ENCODE measurements at places on chromosomes 1 and 21.

DNA sequence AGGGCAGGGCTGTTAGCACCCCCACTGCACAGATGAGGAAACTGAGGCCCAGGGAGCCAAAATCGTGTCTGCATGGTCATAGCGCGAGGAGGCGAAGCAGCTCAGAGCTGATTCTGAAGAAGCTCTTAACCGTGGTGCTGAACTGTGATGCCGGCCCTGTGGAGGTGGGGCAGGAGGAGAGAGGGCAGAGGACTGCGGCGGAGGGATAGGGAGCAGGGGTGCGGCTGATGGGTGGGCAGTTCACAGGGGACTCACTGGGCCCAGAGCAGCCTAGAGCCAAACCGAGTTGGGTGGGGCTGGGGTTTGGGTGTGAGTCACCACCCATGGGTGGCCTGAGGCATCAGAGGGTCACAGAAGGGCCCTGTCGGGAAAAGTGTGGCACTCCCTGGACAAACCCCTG, 74.7 kb downstream of the RAP1GAP start:
- no peak for DNase-seq

- no peak for DNase-seq
Measured at GRCh38 chr1:109801791-109802135, 38.0 kb upstream of the EPS8L3 start.

DNA sequence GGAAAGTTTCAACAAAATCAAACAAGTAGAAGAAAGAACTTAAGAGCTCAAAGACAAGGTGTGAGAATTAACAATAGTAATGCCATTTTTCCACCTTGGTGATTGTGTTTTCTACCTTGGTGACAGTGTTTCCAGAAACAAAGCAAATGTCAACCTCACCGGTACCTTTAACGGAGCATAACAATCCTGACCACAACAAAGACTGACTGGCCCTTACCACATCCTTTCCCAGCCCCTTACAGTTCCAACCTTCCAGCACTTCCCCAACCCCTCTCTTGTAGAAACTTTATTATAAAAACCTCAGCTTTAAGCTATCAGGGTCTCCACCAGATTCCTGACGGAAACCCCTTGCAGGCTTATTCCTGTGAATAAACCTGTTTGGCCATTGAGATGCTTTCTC, 16.7 kb downstream of the STYXL2 start:
- peak; percentile 37 for DNase-seq

DNA sequence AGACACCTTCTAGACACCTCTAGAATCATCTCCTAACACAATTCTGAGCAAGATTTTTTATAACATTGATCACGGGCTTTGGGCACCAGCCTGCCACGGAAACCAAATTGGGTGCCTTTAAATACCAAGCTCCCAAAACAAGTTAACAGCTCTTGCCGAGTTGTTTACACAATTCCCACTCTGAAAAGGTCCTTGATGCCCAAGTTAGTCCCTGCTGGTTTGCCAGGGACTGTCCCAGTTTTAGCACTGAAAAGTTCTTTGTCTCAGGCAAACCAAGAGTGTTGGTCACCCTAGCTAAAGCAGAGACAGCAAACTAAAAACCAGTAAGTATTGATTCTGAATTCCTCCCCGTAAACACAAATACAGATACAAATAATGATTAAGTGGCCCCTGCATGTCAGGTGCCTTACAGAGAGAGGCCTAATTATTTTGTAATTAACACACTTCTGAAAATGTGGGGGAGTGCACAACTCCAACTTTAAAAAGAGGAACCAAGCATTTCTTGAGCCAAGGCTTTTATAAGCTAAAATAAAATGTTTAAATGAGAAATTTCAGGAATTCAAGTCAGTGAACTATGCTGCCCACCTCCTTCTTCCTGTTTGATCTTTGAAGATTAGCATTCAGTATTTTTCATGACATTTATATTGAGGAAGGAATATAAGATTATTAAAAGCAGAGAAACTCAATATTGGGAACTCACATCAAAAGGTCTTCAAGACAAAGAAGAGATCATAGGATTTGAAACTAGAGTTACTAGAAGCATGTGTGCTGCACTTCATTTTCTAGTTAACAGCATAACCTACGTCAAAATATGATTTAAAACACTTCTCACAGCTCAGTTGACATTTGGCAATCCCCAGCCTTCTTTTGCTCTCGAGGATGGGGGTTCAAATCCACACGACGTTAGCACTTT, 9.0 kb upstream of the UBE2U start:
- DNase-seq: no peak

- DNase-seq: no peak
Measured at GRCh38 chr1:206101351-206102045, 15.7 kb downstream of the AVPR1B start.
